Endothelial cell of coronary artery (primary cell): ENCODE measurements at places on chromosomes 1 and 21. TPM values are rescaled to one million over a fixed set of nuclear protein-coding genes. Genes with fewer than 3 reads are reported as not detected.

Gene SH3D21
- total RNA-seq, result 0.63 and 3.9 TPM in 2 replicates

Gene OR2T29
- not detected in 2 replicates for total RNA-seq

Gene AQP10
- not detected in 2 replicates for total RNA-seq

Gene LAMC2
- 0.47 and 0.99 TPM in 2 replicates for total RNA-seq

Gene FCAMR
- not detected in 2 replicates for total RNA-seq

Gene SLC6A17
- total RNA-seq, result 0.27 TPM in 1 of 2 replicates, not detected in the other

Gene TSPAN1
- 0.45 and 0.56 TPM in 2 replicates for total RNA-seq

Gene SPRR4
- total RNA-seq, result not detected in 2 replicates

Gene CHI3L1
- 0.09 TPM in 1 of 2 replicates, not detected in the other for total RNA-seq

Gene MED8
- total RNA-seq, result 45.6 and 47.1 TPM in 2 replicates

Gene CFAP74
- total RNA-seq, result not detected in 2 replicates

Gene AGPAT3
- total RNA-seq, result 26.6 and 48.9 TPM in 2 replicates

Gene NOL9
- 23.0 and 24.2 TPM in 2 replicates for total RNA-seq

Gene CLDN17
- total RNA-seq, result not detected in 2 replicates

Gene C8A
- not detected in 2 replicates for total RNA-seq

Gene PBX1
- total RNA-seq, result 1.8 and 6.5 TPM in 2 replicates

Gene IGSF9
- under 0.01 TPM in 2 replicates for total RNA-seq

Gene CYB5RL
- total RNA-seq, result 3.4 and 4.1 TPM in 2 replicates

Gene TRAF3IP3
- not detected in 2 replicates for total RNA-seq

Gene VWA5B1
- not detected in 2 replicates for total RNA-seq

Gene DAB1
- total RNA-seq, result not detected in 2 replicates

Gene CACYBP
- 313 and 323 TPM in 2 replicates for total RNA-seq

Gene THEM5
- not detected in 2 replicates for total RNA-seq
